Fibroblast of skin of left quadriceps (primary cell): ENCODE measurements at places on chromosomes 16 and 17.
A peak's percentile ranks its signal among the peaks of the same experiment; 100 is the strongest.

- no peak for DNase-seq
Observed at GRCh38 chr17:4136373-4136772, 6.5 kb downstream of the ZZEF1 start.

- DNase-seq, result no peak
Observed at GRCh38 chr16:84292011-84292410, 2.7 kb upstream of the WFDC1 start.

DNA sequence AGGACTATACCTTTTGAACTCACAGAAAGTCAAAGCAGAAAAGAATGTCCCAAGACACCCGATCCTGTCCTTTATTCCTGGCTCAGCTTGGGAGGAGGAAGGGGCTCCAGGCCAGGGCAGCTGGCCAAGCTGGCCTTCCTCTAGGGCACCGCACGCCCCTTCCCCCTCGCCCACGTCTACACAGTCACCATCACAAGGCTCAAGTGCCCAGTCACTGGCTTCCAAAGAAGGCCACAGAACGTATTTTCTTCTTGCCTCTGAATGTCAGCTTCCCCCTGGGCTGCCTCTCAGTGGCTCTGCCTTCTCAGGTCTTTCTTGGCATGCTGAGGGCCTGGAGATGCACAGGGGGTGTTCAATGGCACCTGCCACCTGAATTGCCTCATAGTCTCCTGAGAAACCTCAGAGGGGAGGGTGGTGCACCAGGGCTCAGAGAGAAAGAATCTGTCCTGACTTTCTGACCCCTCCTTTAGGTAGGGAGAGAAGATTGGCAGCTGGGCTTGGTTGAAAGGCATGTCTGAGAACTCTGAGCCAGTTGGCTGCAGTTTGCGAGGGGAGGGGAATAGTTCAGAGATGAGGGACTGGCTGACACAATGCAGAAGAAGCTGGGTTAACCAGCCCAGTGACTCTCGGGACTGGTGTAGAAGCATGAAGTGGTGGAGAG is 2.1 kb downstream of the DHRS11 start:
- no peak for DNase-seq

DNA sequence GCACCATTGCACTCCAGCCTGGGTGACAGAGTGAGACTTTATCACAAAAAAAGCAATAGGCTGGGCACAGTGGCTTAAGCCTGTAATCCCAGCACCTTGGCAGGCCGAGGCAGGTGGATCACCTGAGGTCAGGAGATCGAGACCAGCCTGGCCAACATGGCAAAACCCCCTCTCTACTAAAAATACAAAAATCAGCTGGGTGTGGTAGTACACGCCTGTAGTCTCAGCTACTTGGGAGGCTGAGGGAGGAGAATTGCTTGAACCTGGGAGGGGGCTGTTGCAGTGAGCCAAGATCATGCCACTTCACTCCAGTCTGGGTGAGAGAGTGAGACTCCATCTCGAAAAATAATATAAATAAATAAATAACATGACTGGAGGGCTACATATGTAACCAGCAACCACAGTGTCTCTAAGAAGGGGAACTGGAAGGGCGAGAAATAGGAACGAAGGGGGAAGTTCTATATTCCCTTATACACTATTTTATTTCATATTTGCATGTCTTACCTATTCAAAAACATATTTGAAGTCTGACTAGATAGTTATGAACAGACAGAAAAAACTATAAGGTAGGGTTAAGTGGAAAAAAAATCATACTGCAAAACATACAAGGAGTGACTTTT is 25.9 kb downstream of the MYH11 start:
- no peak for DNase-seq

GRCh38 chr17:6636616-6637457 is 3.7 kb downstream of the KIAA0753 start:
- DNase-seq, result no peak

DNA sequence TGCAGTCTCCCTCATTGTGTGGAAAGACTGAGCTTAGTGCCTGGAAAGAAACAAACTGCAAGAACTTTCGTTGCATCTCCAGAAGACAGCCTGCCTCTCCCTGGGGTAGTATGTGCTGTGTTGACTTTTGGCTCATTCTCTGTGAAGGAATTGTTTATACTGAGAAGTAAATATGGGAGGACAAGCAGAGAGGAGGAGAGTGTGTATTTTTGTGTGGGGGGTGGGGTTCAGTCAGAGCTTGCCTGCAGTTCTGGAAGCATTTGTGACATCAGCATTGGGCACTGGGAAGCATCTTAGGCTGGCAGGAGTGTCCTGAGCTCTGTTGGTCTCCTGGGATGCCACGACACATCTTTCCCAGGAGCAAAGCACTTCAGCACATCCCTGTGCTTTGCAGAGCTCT is 147.9 kb downstream of the HS3ST3B1 start:
- DNase-seq, result no peak

- DNase-seq, result no peak
Observed at GRCh38 chr16:7976563-7976962, 613.7 kb downstream of the TMEM114 start.

GRCh38 chr16:52069866-52070265 is 477.1 kb downstream of the TOX3 start:
- no peak for DNase-seq

DNA sequence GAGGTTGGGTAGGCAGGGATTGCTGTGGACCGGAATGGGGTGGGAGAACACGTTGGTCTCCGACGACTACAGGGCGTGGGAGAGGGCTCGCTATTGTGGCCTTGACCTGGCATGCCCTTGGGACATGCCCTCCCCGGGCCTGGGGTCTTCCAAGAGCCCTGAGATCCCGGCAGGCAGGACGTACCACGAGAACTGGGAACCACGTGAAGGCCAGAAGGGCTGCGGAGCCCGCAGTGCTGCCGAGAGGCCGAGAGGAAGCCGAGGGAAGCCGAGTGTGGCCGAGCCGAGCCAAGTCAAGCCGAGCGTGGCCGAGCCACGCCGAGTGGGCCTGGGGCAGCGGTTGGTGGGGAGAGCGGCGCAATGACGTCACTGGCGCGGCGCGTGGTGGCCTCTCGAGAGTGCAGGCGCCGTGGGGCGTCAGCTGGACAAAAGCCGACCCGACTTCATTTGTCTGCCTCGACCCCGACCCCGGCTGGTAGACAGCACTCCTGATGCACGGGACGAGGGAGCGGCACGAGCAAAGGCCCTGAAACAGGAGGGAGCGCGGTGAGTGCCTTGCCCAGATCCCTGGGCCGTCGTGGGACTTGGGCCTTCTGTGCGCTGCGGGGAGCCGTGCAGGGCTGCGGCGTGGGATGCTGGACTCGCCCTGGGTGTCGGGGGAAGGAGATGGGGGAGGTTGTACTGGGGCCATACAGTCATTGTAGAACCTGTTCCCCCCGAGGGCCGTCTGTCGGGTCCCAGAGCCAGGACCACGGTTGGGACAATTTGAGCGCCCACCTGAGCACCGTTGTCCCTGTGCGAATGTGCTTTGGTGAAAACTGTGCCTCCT is 6.6 kb downstream of the SOCS1 start:
- DNase-seq, result no peak

GRCh38 chr16:86457501-86458148 is 52.7 kb upstream of the FOXF1 start:
- DNase-seq, result peak; percentile 92

DNA sequence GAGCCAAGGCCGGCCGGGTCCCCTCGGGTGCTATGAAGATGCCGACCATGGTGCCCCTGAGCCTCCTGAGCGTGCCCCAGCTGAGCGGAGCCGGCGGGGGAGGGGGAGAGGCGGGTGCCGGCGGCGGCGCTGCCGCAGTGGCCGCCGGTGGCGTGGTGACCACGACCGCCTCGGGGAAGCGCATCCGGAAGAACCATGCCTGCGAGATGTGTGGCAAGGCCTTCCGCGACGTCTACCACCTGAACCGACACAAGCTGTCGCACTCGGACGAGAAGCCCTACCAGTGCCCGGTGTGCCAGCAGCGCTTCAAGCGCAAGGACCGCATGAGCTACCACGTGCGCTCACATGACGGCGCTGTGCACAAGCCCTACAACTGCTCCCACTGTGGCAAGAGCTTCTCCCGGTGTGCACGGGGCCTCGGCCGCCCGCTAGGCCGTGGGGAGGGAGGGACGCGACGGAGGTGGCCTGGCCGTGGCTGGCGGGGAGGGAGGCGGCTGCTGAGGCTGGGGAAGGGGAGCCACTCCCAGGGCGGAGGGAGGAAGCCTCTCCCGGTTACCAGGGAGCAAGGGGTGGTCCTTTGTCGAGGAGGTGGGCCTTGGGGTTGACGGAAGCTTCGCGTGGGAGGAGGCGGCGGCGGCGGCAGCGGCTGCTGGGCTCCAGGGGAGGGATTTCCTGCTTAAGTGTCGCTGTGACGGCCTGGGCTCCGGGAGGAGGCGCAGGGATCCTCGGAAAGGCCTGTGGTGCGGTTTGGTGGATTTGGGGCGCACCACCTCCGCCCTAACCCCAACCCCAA is 1.3 kb downstream of the MAZ start:
- peak; percentile 81 for DNase-seq

- no peak for DNase-seq
Observed at GRCh38 chr17:74218436-74218835, 5.1 kb downstream of the TTYH2 start.

DNA sequence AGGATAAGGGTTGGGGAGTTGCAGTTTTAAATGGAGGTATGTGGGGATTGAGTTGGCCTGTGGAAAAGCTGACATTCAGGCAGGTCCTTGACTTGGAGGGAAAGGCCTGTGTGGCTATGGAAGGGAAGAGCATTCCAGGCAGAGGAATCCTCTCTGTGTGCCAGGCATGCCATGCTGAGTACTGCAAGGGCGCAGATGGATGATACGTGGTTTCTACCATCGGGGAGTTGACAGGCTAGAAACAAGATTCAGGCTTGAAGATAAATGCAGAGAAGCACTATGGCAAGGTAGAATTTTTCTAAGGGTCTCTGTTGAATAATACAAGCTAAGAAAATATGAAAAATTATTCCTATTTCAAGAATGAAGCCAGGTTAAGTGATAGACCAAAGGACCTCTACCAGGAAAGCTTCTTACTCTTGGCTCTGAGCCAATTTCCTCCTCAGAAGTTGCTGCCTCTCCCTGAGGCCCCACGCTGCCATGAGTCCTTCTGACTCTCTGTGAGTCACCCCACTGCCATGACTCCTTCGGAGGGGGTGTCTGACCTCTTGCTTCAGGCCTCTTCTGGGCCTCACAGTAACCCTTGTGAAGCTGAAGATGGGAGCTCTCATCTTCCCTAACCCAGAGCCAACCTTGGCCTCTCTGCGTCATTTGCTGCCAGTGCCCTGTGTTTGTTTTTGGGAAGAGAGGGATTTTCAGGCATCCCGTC is 75.8 kb downstream of the WNT3 start:
- peak; percentile 39 for DNase-seq

DNA sequence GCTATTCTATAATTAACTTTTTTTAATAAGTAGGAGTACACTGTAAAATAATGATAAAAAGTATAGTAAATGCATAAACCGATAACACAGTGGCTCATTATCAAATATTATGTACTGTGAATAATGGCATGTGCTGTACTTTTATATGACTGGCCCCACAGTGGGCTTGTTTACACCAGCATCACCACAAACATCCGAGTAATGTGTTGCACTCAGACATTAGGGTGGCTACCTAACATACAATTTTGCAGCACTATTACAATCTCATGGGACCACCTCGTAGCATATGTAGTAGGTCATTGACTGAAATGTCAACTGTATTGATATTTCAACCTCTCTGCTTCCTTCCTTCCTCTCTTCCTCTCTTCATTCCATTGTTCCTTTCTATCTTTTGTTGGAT is 51.7 kb downstream of the TBX4 start:
- DNase-seq, result no peak

DNA sequence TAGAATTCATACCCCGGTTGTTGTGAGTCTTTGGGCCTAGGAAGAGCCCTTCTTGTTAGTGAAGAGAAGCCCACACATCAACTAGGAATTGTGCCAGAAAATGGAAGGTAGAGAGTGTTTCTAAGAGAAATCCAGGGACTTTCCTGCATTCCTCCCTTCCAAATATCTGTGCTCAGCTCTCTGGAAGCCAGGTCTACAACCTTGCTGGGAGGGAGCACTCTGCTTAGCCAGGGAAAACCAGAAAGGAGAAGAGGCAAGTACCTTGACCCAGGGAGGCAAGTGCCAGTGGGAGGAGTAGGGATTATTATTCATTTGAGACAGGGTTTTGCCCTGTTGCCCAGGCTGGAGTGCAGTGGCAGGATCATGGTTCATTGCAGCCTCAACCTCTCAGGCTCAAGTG is 48.4 kb upstream of the TAC4 start:
- no peak for DNase-seq

DNA sequence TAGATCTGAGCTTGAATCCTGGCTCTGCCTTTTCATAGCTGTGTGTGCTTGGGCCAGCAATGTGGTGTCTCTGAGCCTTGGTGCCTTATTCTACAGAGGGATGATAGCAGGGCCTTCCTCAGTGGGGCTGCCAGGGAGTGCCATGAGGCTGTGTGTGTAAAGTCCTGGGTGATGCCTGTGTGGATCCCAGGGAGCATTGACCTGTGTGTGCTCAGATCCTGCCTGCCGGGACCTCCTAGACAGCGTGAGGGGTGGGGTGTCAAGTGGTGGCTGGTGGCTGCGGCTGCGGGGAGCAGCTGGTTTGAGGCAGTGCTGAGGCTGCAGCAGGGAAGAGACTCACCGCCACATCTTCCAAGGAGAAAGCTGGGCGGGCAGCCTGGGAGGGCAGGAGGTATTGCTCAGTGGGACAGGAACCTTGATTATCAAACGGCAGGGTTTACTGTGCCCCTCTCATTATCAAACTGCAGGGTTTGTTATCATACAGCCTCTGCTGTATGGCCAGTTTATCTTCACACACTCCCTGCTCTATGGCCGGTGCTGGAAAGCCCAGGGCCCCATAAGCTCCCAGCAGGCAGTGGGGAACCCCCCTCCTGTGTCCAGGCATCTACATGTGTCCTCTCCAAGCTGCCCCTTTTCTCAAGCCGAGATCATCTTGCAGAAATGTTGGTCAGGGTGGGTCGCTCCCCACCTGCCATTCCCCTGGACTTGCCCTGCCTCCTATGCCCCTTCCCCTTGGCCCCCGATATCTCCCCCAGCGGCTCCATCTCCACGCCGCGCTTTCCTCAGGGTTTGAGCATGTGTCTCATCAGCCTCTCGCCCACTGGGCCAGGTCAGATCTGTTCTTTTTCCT is 3.1 kb upstream of the ADCY7 start:
- DNase-seq, result no peak

- DNase-seq, result peak; percentile 11
Observed at GRCh38 chr16:68406458-68407152, 41.7 kb downstream of the SMPD3 start.

DNA sequence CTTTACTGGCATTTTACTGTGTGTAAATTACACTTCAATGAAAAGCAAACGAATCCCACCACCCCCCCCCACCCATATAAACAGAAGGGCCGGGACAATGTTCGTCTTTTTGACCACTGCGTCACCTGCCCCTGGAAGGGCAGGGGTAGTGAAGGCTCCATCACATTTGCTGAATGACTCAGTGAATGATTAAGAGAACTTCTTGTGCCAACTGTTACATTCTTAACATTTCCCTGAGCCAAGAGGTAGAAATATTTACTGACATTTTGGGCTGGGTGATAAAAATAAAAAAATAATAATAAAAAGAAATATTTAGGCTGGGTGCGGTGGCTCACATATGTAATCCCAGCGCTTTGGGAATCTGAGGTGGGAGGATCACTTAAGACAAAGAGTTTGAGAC is 24.1 kb downstream of the C16orf96 start:
- DNase-seq, result no peak
